ENCODE measurements at places on chromosomes 3 and 15. TPM values are rescaled to one million over a fixed set of nuclear protein-coding genes. Genes with fewer than 3 reads are reported as not detected.
A peak's percentile ranks its signal among the peaks of the same experiment; 100 is the strongest.

DNA sequence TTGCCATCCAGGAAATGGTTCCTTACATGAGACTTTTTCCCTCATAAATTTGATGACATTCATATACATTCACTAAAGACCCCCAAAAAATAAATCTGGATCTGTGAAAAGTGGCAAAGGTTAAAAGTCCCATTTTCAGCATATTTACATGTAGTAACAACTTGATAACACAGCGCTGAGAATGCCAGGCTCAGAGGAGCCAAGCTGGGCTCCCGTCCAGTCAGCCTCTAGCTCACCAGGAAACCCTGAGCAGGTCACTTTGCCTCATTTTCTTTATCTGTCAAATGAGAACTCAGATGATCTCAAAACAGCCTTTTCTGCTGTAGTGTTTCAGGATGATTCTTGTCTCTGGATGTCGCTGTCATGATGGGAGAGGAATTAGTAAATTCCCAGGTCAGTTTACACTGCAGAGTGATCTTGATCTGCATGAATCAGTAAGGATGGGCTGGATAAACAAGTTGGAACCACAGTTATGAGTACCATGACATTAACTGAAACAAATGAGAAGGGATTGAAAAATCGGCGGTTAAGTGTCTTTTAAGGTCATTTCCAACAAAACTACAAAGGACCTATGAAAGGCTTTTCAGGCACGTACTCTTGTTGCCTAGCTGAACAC is 82.8 kb downstream of the PPARG start:
- H3K36me3 ChIP-seq = no peaks in the 10 kb centered on the region
- DNase-seq = peak; percentile 45
- no peaks in the 10 kb centered on the region for H3K27me3 ChIP-seq
- no peak overlapping the region for H3K27ac ChIP-seq

- H3K4me1 ChIP-seq = no peaks in the 10 kb centered on the region
- no peak for DNase-seq
- H3K4me3 ChIP-seq = no peak overlapping the region
- no peaks in the 10 kb centered on the region for H3K36me3 ChIP-seq
Measured at GRCh38 chr3:78337801-78338211, 1297.9 kb downstream of the ROBO2 start.

GRCh38 chr3:39937315-39937714 is 127.9 kb downstream of the MYRIP start:
- H3K4me1 ChIP-seq = no peaks in the 10 kb centered on the region
- H3K4me3 ChIP-seq = no peak overlapping the region
- no peaks in the 10 kb centered on the region for H3K27me3 ChIP-seq
- DNase-seq = no peak
- no peak overlapping the region for H3K27ac ChIP-seq

The ADAMTS17 gene
- under 0.01 TPM for total RNA-seq

The STRIT1 gene
- not detected for total RNA-seq
